H9 (cell line): ENCODE measurements at places on chromosomes 1 and 21. TPM values are rescaled to one million over a fixed set of nuclear protein-coding genes. Genes with fewer than 3 reads are reported as not detected.

GRCh38 chr1:41900603-41901444, 17.9 kb downstream of the HIVEP3 start:
- H3K36me3 ChIP-seq, result no peaks in the 10 kb centered on the region
- H3K27me3 ChIP-seq, result no peaks in the 10 kb centered on the region
- no peak overlapping the region for H3K27ac ChIP-seq
- no peaks in the 10 kb centered on the region; the same call in 1 of the 2 replicates for H3K4me1 ChIP-seq
- no peak for DNase-seq

DNA sequence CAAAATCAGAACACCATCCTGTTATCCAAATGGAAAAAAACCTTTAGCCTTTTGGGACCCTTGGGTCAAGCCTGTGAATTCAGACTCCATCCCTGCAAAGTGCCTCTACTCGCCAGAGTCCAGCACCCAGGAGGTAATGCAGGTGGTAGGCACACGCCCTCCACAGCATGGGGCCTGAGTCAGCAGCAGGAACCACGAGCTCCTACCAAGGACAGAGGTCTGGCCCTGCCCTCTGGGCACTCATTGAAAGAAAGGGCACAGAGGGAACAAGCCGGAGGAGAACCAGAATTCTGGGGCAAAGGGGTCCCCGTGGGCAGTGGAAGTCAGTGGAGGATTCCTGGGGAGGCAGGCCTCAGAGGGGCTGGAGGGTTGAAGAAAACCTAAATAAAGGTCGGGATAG, 438.1 kb downstream of the NPHP4 start:
- H3K27ac ChIP-seq, result no peak overlapping the region
- no peaks in the 10 kb centered on the region for H3K4me1 ChIP-seq

DNA sequence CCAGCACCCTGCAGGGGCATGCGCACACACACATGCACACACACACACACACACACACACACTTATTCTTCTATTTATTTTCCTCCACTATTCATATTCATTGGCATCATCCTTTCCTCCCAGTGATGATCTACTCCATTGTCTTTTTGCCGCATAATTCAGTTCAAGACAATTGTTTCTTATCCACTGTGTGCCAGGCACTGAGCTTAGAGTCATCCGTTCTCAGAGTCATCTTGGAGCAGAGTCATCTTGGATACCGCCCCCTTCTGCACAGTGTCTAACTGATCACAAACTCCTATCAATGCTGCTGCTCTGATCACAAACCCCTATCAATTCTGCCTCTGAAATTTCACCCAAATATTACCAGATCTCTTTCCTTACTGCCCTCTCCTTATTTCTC, 102.8 kb upstream of the PROX1 start:
- no peaks in the 10 kb centered on the region for H3K36me3 ChIP-seq
- H3K4me1 ChIP-seq, result no peaks in the 10 kb centered on the region; the same call in 1 of the 2 replicates
- H3K4me3 ChIP-seq, result no peak overlapping the region
- H3K27ac ChIP-seq, result no peak overlapping the region
- DNase-seq, result no peak

PTAFR gene
- total RNA-seq, result 1.8 and 1.9 TPM in 2 replicates

HJV gene
- total RNA-seq, result not detected in 2 replicates

TNFRSF8 gene
- total RNA-seq, result 2.9 and 3.2 TPM in 2 replicates
